CMK (cell line): ENCODE measurements at places on chromosomes 4 and X.

GRCh38 chr4:95156452-95156765 is 392.4 kb downstream of the UNC5C start:
- DNase-seq, result no peak

DNA sequence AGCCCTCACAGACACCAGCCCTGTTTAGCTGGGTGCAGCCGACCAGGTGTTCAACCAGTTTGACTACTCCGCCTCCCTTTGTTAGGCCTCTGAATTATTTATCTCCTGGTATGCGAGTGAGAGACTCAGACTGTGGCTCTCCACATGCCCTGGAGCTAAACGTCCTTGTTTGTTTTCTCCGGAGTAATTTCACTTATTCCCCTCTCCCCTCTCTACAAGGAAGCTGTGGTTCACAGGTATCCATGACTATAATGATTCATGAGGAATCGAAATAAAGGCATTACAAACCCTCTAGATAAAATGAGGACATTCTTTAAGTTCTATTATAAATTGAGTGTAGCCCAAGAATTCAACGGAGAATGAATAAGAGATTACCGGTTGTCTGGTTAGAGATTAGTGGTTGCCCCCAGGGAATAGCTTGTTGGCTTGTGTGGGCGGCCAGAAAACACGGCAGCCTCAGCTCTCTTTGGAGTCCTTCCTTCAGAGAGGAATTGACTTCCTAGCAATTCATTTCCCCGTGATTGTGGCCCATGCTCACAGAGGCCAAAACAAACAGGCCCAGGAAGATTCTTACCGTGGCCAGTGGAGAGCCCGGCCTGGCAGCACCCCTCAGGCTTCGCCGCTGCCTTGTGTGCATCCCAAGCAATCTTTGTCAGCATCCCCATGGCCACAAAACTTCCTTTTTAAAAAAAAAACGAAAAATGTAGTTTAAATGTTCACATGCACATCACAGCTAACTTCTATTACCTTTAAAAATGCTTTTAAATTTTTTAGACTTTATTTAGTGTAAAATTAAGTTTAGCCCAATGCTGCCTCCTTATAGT is 60.2 kb upstream of the CBR4 start:
- no peak for DNase-seq

DNA sequence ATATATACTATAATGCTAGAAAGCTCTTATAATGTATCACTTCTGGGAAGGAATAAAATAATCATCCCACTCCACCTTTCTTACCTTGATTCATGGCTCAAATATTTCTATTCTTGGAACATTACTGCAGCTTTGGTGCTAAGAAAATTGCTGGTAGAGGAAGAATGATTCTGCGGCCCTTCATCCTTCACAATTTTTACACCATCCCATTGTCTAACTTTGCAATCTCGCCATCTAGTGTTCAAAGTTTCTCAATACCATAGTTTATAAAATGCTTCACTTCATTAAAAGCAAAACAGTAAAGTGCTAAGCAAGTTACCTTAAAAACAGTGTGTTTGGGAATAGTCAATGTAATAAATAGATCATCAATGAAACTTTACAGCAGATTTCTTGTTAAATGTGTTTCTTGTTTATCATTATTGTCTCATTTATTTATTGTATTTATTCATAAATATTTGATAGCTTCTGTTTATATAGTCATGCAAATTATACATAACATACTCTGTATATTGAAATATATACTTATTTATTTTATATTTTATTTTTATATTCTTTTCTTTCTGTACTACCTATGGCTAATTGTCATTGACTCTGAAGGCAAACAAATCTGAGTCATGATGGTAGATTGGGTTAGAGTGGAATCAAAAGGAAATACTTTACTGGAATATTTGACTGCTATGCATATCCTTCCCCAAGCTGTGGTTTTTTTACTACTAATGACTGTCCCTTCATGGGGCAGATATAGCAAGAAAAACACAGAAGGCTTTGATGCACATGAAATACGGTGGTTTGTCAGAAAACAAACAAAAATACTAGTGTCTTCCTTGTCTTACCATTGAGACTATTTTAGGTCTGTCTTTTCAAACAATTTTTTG is 390.7 kb downstream of the MAPK10 start:
- DNase-seq, result no peak

DNA sequence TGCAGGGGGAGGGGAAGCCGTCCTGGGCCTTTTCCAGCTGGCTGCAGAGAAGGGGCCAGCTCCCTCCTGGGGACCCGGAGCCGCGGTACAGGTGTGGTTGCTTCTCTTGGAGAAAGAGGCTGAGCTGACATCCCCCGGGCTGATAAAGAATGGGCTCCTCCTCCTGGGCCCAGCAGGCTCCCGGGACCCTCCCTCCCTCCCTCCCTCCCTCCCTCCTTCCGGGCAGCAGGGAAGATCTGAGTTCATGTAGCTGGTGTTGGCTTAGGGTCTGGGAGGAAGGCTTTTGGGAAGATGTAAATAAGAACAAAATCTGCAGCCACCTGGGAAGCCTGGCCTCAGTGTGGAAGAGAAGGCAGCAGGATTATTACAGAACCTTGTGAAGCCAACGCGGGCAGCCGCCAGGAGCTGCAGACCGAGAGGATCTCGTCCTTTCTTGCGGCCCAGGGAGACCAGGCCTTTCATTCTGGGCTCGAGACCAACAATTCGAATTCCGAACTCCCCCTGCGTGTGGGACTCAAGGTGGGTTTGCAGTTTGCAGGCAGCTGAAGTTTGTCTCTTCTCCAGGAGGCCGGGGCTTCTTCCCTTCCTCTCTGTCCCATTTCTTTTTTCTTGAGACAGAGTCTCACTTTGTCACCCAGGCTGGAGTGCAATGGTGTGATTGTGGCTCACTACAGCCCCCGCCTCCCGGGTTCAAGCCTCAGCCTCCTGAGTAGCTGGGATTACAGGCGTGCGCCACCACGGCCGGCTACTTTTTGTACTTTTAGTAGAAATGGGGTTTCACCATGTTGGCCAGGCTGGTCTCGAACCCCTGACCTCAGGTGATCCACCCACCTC is at the start of gene PLCXD1:
Gene PLCXD1 (plus strand): TSS at position 216 of the 834 bp plus-strand sequence. CDS start 2,807 bp downstream, outside the sequence.
- DNase-seq, result no peak

- no peak for DNase-seq
Measured at GRCh38 chrX:40282946-40283660, 185.3 kb upstream of the BCOR start.
